ENCODE measurements at places on chromosomes 3 and 15.

DNA sequence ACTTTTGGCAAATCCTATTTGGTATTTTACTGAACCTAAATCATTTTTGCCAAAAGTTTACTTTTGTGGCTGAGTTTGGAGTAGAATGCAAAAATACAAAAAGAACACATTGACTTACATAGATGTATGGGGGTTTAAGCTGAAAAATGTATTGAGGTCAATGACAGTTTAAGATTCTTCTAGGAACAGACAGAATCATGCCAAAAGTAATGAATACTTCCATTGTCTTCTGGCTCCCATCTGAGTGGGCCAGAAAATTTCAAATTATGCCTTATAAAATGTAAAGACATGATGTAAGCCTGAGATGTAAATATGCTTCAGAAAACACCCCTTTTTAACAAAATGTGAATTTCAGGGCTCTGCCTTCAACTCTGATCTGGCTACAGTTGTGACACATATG lies 375.1 kb upstream of the DPH6 start:
- DNase-seq = no peak

DNA sequence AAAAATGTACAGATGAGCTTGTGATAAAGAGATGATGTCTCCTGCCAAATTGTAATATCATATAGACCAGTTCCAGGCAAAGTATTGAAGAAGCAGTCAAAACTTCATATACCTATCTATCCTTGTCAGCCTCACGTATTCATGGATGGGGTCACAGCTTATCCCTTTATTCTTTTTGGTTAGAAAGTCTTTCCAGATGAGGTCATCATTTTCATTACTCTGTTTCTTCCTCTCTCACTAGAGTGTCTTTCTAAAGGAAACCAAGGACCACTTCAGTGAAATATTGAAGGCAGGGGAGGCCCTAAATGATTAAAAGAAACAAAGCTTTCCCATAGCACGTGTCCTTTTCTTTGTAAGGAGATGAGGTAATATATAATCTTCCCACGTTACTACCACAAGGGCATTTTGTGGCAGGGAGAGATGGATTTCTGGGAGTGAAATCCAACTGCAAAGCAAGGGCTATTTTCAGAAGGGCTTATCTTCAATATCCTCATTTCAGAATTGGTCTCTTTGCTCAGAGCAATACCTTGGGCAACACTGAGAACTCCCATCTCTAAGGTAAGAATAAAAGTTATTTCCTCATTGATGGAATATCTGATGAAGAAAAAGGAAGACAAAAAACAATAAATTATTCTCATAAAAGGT lies 260.2 kb downstream of the TIGIT start:
- DNase-seq = no peak

DNA sequence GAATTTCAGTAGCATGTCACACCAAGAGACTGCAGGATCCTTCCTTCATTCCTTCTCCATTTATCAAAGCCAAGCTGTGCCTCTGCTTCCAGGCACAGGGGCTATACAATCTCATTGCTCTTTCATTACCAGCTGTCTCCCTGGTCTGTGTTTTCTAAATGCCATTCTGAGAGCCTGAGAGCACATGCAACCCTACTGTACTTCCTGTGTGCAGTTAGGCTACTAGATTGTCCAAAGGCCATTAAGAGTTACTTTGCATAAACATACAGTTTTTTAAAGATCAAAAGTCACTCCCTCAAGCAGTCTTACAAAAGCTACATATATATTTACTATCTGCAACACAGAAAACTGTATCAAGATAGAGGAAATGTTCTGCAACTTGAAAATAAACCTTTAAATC lies 110.1 kb downstream of the CFAP44 start:
- DNase-seq = no peak

DNA sequence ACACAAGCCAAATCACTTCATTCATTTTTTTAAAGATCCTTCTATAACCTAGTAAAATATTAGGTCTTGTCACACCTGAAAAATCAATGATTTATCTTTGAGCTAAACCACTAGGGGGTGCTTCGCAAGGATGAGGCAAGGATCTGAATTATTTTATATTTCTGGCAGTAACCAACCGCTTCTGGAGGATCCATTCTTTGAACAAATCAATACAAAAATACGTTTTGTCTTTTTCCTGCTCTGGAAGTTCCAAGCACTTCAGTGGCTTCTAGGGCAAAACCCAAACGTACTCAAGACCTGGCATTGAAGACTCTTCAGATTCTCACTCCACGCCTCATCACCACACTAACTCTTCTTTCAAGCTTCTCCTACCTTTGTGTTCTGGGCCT lies 486 bp downstream of the LSG1 start:
- no peak for DNase-seq

GRCh38 chr3:32758375-32758753 lies 59.4 kb upstream of the TRIM71 start:
- no peak for DNase-seq

GRCh38 chr3:187639927-187640568 lies 30.1 kb downstream of the SST start:
- DNase-seq = no peak

DNA sequence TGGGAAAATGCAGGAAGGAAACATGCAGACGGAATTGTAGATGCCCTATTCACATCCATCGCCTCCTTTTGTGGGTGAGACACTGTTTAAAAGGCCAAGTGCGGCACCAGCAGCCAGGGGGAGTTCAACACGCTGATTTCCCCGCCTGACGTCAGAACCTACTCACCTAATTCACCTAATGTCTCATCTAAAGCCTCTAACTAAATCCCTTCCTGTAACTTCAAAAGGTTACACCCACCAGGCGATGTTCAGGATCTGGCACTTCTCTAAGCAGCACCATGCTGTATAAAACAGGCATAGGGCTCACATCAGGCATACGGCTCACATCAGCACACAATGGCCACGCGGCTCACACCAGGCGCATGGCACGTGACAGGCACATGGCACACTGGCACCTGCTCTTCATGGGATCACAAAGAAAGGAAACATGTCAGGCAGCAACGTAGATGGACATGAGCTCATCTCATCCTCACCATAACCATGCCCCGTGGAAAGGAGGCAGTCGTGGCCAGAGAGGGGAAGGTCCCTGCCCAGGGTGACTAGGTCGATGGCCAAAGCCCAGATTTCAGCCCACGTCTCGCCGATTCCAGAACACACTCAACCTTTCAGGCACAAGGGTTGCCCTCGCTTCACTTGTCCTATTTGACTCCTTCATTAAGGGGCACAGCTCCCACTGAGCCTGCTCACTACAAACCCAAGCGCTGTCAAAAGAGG lies 21.7 kb downstream of the XXYLT1 start:
- DNase-seq = no peak

DNA sequence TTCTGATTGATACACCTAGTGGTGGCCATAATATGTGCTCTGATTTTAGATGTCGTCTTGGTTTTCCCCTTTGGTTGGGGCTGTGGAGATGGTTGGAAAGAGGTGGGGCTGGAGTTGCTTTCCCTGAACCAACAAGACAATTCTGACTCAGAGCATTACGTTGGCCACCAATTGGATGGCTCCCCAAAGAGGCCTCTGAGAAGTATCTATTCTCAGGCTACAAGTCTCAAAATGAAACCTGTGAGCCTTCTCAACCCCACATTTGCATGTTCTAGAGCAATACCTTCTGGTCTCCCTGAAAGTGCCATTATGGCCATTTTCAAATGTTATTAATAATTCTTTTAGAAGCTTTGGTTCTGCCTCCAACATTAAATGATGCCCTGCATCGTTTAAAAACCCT lies 188.4 kb upstream of the WNT5A start:
- no peak for DNase-seq

DNA sequence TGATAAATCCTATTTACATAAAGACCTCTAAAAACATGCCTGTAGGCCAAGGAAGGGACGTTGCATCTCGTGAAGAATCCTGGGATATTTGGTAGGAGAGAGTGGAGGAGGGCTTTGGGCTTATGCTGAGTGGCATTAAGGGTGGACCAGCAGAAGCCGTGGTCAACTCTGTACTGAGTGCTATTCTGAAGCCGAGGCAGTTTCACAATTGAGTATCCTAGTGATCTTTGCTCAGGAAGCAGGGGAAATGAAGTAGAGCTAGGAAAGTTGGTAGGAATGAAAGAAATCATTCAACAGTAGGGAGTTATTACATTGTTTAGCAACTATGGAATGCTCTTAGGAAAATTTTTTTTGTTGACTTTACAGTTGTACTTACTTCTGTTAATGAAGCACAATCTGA lies 24.2 kb downstream of the MCTP2 start:
- no peak for DNase-seq

DNA sequence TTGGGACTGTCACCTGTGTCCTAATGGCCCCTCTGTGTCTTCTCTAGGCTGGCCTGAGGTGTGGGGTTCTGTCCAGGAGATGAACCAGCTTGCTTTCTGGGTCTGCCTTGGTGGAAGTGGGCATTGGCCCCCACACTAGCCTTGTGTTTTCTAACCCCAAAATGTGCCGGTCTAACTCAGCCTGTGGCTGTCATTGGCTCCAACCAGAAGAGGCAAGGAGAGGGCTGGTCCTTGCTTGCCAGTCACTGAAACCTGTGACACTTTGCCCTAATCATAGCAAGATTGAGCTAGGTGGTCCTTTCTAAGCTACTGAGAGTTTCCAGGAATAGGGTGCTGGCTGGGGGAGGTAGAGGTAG lies 2.2 kb downstream of the C15orf39 start:
- no peak for DNase-seq

DNA sequence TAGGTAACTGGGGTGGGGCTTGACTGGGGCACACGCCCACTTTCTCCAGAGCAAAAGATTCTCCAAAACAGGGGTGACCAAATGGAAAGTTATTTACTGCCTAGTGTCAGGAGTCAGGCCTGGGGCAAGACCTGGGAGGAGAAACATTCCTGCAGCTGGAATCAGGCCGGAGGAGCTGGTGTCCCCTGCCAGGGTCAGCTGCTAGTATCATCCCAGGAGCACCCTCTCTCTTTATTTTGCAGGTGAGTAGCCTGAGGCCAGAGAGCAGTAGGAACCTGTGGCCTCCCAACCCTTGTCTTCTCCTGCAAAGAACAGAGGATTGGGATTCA lies 32.9 kb downstream of the DNAJB8 start:
- DNase-seq = no peak

DNA sequence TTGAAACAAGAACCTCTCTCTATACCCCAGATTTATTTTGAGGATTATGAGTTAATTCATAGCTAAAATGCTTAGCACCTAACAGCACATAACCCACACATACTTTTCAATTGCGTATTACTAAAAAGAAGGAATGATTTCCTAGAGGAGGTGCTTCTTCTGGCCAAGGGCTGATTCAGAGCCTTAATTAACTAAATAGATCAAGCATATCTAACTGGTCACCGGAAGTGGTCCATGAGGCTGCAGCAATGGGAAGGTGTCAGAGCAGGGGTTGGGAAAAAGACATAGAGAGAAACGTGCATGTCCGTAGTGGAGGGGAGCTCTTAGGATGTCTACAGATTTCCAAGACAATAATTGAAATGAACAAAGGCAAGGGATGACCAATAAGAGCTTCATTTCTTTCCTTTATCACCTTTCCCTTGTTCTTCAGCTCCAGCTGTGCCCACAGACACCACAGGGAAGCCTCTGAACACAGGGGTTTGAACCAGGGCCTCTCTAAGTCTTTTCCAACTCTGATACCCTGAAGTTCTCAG lies 467 bp downstream of the HGD start:
- no peak for DNase-seq

DNA sequence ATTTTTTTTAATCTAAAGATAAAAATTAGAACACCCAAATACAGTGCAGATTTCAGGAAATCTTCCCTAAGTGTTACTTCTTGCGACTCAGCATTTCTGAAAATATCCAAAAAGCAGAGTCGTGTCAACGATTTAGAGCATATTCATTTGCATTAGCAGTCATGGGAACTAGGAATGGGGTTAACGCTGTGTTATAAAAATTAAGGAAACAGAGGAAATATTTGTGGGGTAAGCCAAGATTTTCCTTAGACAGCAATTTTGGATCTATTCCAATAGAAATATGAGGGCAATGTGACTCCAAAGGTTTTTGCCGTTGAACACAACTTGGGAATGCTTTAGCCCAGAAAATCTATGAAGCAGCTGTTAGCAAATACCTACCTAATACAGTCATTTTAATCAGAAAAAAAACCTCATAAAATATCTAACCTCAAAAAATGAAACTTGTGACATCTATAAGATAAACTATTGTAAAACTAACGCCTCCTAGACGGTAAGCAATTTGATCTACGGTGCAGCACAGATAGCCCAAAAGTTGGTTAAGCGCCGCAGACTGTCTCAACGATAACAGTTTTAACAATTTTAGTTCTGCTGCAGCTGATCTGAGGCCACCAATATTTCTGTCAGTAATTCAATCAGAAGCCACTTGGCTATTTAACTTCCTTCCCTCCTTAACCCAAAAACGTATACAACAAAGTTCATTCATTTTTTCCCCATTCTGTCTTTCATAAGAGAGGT lies 5.8 kb upstream of the ATP11B start:
- peak; percentile 40 for DNase-seq

- no peak for DNase-seq
Observed at GRCh38 chr3:133610031-133610430, 36.5 kb downstream of the CDV3 start.

DNA sequence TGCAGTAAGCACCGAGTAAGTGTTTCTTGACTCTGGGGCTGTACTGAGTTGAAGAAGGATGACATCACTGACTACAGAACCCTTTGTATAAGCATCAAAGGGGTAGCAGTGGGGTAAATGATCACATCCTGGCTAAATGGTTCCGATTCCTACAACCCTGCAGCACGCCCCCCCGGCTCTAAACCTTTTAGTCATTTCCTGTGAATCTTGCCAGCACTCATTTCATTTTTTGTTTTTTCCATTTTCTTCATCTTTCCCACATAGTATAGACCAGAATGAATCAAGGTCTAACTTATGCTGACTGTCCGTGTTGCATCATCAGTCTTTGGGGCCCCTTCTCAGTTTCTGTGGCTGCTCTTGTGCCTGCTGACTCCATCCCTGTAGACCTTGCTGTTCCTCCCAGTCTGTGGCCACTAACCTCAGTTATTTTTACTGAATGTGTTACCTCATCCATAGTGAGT lies 383.1 kb upstream of the TPRG1 start:
- peak; percentile 79 for DNase-seq

GRCh38 chr3:5022187-5022965 lies 43.1 kb downstream of the BHLHE40 start:
- no peak for DNase-seq

GRCh38 chr15:25683911-25684310 lies 179.2 kb downstream of the ATP10A start:
- no peak for DNase-seq

DNA sequence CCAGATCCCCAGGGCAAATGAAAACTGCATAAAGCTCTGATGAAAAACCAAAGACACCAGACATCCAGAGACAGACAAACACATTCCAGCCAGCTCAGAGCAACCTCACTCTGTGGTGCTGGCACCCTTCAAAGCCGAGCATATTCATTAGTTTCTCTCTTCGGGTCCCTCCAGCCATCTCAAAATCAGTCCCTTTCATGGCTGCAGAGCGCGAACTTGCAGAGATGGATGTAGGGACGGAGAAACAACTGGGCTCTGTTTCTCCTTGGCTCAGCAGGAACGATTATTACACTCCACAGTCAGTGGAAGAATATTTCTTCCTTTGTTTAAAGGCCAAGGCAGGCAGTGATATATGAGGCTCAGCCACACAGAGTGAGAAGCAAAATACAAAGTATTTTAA lies 50.4 kb upstream of the SYN2 start:
- DNase-seq = no peak

Data from AG04449 (cell line).